Stimulated activated CD8-positive, alpha-beta memory T cell treated with anti-CD3 and anti-CD28 coated beads, Interleukin-4, amount 100 ng/mL, for 1 hour (primary cell): ENCODE measurements at places on chromosomes 12 and 14.

DNA sequence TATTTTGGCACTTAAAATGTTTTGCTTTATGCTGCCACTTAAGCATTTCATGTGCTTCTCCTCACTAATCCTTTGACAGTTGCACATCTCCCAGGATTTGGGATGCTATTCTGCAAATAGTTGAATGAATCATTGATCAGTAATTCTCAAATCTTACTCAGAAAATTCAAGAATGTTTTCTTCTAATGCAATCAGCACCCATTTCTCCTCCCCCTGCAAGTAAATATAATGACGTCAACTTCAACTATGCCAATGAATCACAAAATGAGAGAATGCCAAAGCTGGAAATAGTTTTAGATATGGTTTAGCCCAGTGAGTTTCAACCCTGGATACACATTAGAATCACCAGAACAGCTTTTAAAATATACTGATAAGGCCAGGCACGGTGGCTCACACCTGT lies 2.1 kb upstream of the BLOC1S1 start:
- no peak for DNase-seq

- DNase-seq, result no peak
Measured at GRCh38 chr14:29242755-29243754, 476.5 kb downstream of the FOXG1 start.

GRCh38 chr12:67358781-67359338 lies 89.7 kb downstream of the CAND1 start:
- no peak for DNase-seq

GRCh38 chr12:98948343-98948949 lies 303.4 kb downstream of the APAF1 start:
- no peak for DNase-seq

GRCh38 chr12:92951006-92951405 lies 21.9 kb upstream of the EEA1 start:
- no peak for DNase-seq

- DNase-seq, result no peak
Measured at GRCh38 chr12:1498199-1498740, 96.1 kb downstream of the FBXL14 start.

DNA sequence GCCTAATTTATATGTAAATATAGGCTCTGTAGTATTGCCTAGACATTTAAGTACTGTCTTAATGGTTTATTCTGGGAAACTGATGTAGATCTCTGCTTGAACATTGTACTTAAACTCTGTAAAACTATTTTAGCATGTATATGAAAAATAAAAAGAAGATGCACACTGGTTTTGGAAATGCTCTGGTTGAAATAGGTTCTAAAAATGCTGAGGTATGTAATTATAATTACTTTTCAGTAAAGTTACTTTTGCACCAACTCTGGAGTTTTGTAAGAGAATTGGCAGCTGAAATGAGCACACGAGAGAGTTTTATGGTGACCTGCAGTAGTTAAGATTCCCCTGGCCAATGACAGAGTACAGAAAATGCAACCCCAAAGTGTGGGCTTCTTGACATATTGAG lies 353.9 kb downstream of the ATP23 start:
- DNase-seq, result no peak

- DNase-seq, result no peak
Measured at GRCh38 chr12:89980236-89980635, 271.6 kb upstream of the ATP2B1 start.

DNA sequence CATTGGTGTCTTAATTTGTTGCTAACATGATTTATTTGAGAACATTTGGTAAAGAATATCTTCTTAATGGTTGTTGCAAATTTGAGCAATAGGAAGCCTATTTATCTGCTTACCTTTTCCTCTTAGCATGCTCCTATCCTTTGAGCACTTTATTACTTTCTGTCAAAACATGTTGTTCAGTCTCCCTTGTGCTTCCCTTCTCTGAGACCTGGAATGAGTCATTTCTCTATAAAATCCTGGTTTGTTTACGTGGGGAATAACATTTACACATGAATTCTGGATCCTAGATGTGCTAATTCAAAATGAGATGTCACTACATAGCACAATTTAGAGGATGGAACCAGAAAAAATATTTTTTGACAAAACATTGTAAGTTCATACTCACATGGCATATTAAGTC lies 844.0 kb upstream of the LRFN5 start:
- DNase-seq, result no peak

DNA sequence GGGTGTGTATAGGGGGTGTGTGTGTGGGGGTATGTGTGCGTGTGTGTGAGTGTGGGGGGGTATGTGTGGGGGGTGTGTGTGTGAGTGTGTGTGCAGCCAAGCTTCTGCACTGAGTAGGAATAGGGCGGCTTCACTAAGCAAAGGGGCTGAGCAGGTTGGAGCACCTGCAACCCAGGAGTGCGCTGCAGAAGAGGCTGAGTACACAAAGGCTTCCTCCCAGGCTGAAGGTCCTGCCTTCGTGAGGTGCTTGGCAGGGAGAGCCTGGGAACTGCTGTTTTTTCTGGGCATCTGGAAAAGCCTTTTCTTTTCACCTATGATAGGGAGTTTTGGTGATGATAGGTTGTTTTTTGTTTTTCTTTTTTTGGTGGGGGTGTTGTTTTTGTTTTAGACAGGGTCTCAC lies 6.0 kb upstream of the NUDT14 start:
- DNase-seq, result no peak

DNA sequence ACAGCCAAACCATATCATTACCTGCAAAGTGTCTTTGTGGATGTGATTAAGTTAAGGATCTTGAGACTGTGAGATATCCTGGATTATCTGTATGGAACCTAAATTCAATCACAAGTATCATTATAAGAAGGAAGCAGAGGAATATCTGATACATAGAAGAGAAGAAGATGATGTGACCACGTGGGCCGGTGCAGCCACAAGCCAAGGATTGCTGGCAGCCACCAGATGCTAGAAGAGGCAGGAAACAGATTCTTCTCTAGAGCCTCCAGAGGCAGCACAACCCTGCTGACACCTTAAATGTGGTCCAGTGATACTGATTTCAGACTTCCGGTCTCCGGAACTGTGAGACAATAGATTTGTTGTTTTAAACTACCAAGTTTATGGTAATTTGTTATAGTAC lies 6.1 kb upstream of the IFI27L2 start:
- DNase-seq, result no peak
